Activated T-cell treated with anti-CD3 and anti-CD28 coated beads, Interleukin-2, amount 50 U/mL, for 4 hours (primary cell): ENCODE measurements at places on chromosomes 16 and 17. TPM values are rescaled to one million over a fixed set of nuclear protein-coding genes. Genes with fewer than 3 reads are reported as not detected.

Gene CTRB2
- 10.3 TPM for total RNA-seq

Gene ZG16
- not detected for total RNA-seq

Gene SPATA32
- total RNA-seq, result 0.63 TPM

Gene SLFN11
- total RNA-seq, result 16.8 TPM

Gene USH1G
- not detected for total RNA-seq

Gene STAT5A
- total RNA-seq, result 264 TPM

Gene MRPL58
- total RNA-seq, result 82.5 TPM

Gene CEP20
- total RNA-seq, result 50.2 TPM

Gene ABCA9
- not detected for total RNA-seq

Gene C16orf96
- total RNA-seq, result 0.10 TPM

Gene IL34
- 0.13 TPM for total RNA-seq

Gene CTF1
- total RNA-seq, result 0.28 TPM

Gene NR1D1
- total RNA-seq, result 13.7 TPM

Gene IRX3
- not detected for total RNA-seq

Gene CCNF
- 6.7 TPM for total RNA-seq

Gene RRAD
- 0.50 TPM for total RNA-seq

Gene TPPP3
- not detected for total RNA-seq

Gene CYGB
- total RNA-seq, result not detected

Gene KRT12
- total RNA-seq, result not detected

Gene RAB34
- 14.1 TPM for total RNA-seq

Gene CPHXL2
- total RNA-seq, result not detected

Gene ARMC7
- 14.4 TPM for total RNA-seq

Gene ABCC11
- 0.08 TPM for total RNA-seq

Gene PRSS22
- total RNA-seq, result not detected

Gene GRAP
- total RNA-seq, result 5.7 TPM

Gene PRDM7
- not detected for total RNA-seq

Gene LGALS9B
- total RNA-seq, result not detected

Gene EVPLL
- 0.18 TPM for total RNA-seq

Gene MEIOC
- total RNA-seq, result 0.37 TPM

Gene USP43
- 0.18 TPM for total RNA-seq

Gene VASN
- 0.34 TPM for total RNA-seq

Gene DOC2B
- total RNA-seq, result 0.13 TPM

Gene ACSM2A
- 0.14 TPM for total RNA-seq
